ENCODE measurements at places on chromosomes 12 and 14.

DNA sequence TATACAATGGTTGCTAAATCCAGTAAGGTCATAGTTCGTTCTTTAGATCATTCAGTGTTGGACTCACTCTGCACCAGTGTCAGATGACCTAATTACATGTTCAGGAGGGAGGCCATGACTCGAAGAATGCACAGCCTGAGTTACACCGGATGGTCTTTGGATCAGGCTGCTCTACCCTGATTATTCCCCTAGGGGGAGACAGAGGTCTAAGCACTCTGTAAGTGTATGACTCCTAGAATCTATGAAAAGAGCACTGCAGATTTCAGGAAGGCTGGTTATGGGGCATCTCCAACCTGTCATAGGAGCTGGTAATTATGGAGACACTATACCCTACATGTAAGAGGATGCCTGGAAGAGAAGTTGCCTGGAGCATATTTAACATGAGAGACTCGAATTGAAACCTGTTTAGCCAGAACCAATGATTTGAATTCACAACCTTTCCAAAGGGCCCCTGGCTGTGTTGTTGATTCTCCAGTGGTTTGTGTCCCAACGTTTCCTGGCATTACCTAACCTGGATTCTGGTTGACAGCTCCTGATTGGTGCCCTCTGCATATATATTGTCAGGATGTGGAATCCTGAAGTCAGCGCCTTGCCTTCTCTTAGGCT, at the start of gene MUCL1:
MUCL1 (plus strand) TSS at position 584 of the 606 bp plus-strand sequence. CDS start 67 bp downstream, outside the sequence.
- DNase-seq = no peak

DNA sequence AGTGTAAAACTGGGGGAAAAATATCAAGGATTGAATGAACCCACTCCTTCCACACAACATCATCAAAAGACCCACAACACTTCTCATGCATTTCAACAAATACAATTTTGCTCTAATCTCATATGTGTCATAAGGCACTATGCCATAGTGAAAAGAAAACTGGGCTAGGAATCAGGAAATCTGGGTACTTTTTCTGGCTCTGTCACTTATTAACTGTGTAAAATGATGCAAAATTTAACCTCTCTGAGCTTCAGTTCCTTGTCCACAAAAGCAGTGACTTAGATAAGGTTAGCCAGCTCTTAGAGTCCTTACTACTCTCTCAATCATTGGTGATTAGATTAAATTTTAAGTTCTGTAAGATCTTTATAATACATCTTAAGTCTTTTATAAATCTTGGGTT, 250.5 kb upstream of the SOX5 start:
- DNase-seq = no peak

- no peak for DNase-seq
These were observed 209.7 kb upstream of the BMP4 start for GRCh38 chr14:54166049-54166950.

DNA sequence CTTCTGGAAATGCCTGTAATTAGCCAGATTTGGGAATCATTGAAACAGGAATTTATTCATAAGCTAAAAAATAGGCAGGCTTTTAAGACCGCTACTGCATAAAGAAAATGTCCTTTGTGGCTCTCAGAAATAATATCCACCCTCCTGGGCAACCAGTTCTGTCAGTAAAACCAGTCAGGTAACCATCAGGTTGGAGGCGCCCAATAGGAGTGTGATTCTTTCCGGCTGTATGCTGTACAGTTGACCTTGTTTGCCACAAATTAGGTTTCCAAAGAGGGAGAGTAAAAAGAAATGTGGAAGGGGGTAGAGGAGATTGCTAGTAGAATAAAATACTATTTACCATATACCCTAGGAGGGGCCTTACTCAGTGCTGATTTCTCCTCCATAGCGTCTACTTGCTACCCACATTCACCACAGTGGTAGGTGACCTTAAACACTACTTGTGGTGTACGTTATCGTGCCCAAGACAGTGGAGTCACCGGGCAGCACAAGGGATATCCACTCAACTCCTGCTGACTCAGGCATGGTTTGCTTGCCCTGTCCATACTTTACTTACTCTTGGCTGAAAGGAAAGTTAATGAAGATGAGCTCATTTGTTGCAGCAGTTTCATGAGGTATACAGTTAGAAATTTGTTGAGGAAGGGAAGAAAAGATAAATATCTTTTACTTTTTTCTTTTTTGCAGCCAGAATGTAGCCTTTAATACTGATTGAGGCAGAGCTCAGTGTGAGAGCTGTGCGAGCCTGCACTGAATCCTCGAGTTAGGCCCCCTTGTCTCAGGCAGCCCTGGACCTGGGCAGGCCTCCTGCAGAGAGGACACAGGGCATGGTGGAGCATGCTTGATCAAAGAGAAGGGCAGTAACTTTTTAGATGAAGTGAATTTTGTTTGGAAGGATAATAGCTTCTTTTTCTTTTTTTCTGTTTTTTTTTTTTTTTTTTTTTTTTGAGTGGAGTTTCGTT, 76.7 kb downstream of the DIP2B start:
- no peak for DNase-seq

GRCh38 chr12:16238661-16239060, 38.8 kb downstream of the SLC15A5 start:
- no peak for DNase-seq

DNA sequence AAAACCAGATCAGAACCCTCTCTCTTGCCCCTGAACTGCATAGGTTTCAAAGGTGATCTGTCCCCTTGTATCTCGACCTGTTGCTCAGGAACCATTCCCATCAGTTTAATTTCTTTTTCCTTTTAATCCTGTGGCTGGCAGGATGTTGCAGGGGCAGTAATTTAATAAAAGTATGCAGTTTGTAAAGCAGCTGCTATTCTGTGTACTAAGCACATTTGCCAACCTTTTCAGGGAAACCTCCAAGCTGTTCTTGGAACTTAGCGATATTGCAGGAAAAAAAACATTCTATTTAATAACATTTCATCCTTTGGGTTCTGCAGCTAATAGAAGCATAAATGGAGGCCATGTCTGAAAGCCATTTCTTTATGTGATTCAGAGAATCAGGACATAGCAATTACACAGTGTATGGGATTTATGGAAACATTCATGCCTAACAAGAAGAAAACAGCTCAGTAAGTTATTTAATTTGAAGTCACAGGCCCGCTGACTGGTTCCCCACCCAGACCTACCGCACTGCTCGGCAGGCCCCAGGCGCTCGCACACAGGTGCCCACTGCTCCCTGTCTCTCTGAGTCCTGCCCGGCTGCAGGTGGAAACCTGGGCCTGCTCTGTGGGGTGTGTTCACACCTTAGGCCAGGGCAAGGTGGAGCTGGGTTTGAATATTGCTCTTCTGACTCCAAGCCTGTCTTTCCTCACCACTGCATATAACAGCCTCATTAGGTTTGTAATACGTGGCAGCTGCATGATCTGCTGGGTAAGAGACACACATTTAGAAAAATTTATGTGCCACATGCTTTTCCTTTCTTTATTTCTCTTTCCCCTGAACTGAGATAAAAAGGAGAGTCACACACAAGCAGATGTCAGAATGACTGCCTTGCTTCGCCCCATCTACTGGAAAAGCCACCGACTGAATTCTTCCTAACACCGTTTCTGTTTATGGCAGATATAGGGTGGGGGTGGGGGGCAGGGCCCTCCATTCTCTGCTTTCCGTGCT, 119.7 kb downstream of the SLC25A47 start:
- DNase-seq = no peak

- no peak for DNase-seq
These were observed 78.9 kb upstream of the MAP1LC3B2 start for GRCh38 chr12:116480210-116480810.

DNA sequence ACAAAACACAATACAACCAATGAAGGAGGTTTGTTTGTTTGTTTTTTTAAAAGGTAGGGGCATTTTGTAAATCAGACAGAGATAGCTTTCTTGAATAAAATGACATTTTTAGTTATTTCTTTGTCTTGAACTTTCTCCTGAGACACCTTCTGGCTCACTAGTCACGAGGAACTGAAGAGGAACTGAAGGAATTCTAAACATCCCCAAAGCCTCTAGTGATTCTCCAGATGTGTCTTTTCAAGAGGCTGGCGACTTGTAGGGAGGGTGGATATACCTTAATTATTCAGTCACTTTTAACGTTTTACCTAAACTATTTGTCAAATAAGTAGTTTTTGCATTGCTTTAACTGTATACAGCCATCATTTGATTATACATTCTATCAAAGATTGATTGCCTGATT, 211.2 kb upstream of the LRIG3 start:
- DNase-seq = no peak

DNA sequence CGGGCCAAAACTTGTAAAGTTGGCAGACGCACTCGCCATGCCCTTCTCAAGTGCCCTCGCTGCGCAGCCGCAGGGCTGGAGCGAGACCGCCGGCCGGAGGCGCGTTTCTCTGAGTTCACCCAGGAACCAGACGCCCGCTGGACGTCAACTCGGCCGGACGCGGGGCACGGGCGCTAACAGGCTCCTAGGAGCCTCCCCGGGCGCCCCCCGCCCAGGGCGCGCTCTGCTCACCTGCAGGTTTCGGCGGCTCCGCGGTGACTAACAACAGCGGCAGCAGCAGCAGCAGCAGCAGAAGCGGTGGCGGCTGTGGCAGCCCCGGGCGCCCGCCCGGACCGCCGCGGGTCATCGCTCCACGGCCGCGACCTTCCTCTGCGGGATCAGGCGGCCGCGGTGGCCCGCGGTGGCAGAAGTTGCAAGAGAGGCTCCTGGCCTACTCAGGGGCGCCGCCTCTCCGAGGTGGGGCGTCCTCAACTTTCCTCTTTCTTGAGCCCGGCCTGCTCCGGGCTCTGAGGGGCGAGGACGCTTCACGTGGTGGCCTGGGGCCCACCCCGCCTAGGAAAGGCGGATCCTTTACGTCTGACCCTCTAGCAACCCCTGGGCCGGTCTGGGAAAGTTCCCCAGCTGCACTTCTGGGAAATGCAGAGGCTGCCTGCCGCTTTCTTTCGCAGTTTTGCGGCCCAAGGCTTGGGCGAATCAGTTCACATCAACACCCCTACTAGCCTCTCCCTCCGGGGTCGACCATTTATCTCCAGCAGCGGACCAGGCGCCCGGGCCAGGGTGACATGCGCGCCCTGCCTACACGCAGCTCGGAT, at the start of gene PLBD1:
PLBD1 (minus strand) TSS at position 533 of the 812 bp plus-strand sequence; CDS start at position 346, 187 bp downstream.
- DNase-seq = no peak

- DNase-seq = no peak
These were observed 117.8 kb downstream of the PLXNC1 start for GRCh38 chr12:94265966-94266745.

- DNase-seq = no peak
These were observed 3.4 kb upstream of the GPR162 start for GRCh38 chr12:6818222-6818621.

- DNase-seq = no peak
These were observed 203.7 kb downstream of the PPM1H start for GRCh38 chr12:62731055-62731820.

GRCh38 chr12:52256584-52256935, 17.9 kb upstream of the KRT86 start:
- no peak for DNase-seq

GRCh38 chr14:26597071-26597588, 703 bp downstream of the NOVA1 start:
- DNase-seq = peak; percentile 83

- no peak for DNase-seq
These were observed 338.6 kb downstream of the APAF1 start for GRCh38 chr12:98983647-98984046.

- no peak for DNase-seq
These were observed 37.6 kb downstream of the FERMT2 start for GRCh38 chr14:52913271-52913670.

DNA sequence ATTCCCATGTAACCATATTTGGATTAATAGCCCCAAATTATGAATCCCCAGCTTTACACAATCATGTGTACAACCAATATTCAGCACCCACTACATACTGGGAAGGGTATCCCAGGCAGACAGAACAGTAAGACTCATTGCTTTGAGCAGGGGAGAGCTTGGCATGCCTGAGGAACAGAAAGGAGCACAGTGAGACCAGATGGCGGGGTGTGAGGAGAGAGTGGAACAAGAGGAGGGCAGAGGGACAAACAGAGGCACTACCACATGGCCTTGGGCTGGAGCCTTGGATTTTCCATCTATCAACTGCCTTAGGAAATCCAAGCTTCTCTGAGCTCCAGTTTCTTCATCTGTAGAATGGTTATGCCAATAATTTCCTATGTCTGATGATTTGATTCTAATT, 3.8 kb downstream of the DGKA start:
- DNase-seq = no peak

DNA sequence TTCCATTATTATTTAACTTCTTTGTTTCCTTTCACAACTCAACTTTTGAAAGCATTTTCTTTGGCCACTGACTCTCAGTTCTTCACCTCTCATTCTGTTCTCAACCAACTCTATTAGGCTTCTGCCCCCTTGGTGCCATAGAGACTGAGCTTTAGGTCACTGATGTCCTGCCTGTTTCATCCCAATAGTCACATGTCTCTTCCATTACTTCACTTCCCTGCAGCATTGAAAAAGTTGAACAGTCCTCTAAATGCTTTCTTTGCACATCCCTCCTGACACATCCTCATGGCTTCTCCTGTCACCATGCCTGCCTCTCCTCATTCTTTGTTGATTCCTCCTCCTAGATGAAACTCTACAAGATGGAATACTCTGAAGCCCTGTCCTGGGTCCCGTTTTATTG, 2.7 kb downstream of the CLEC12A start:
- DNase-seq = no peak

- DNase-seq = no peak
These were observed 18.3 kb downstream of the NOC4L start for GRCh38 chr12:132162508-132163031.

GRCh38 chr12:23628806-23629205, 320.7 kb downstream of the SOX5 start:
- no peak for DNase-seq

GRCh38 chr14:99129998-99130397, 142.0 kb downstream of the BCL11B start:
- DNase-seq = peak; percentile 49

GRCh38 chr12:75334384-75335030, at the start of gene GLIPR1L1:
TSS of gene GLIPR1L1 (plus strand) at chr12:75334670. CDS start at chr12:75334729, 59 bp downstream.
- peak; percentile 94 for DNase-seq

GRCh38 chr14:89349171-89350008, 67.6 kb downstream of the FOXN3 start:
- DNase-seq = no peak

DNA sequence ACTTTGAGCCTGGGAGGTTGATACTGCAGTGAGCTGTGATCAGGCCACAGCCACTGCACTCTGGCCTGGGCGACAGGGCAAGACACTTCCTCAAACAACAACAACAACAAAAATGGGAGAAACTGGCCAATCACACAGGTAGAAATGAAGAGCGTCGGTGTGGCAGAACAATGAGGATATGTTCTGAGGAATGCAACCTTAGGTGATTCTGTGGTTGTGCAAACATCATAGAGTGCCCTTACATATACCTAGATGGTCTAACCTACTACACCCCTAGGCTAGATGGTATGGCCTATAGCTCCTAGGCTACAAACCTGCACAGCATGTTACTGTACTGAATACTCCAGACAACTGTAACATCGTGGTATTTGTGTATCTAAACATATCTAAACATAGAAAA, 3.7 kb upstream of the PRDM4 start:
- no peak for DNase-seq
